Aortic smooth muscle cell (primary cell): ENCODE measurements at places on chromosomes 7 and 10. TPM values are rescaled to one million over a fixed set of nuclear protein-coding genes. Genes with fewer than 3 reads are reported as not detected.

The OGDHL gene
- total RNA-seq: 0.26 and 0.68 TPM in 2 replicates

The NOD1 gene
- total RNA-seq: 4.2 and 5.1 TPM in 2 replicates

The ACTL6B gene
- total RNA-seq: not detected in 2 replicates

The EBLN1 gene
- total RNA-seq: not detected in 2 replicates

The NEBL gene
- 0.06 and 0.26 TPM in 2 replicates for total RNA-seq

The KAZALD1 gene
- total RNA-seq: 78.5 and 101 TPM in 2 replicates

The ZNF804B gene
- not detected in 2 replicates for total RNA-seq
